ENCODE measurements at places on chromosomes 12 and 14. TPM values are rescaled to one million over a fixed set of nuclear protein-coding genes. Genes with fewer than 3 reads are reported as not detected.

GUCY2C gene
- total RNA-seq: 0.05 TPM

ENTPD5 gene
- 276 TPM for total RNA-seq

NID2 gene
- total RNA-seq: 15.4 TPM

KRT72 gene
- not detected for total RNA-seq

DNA sequence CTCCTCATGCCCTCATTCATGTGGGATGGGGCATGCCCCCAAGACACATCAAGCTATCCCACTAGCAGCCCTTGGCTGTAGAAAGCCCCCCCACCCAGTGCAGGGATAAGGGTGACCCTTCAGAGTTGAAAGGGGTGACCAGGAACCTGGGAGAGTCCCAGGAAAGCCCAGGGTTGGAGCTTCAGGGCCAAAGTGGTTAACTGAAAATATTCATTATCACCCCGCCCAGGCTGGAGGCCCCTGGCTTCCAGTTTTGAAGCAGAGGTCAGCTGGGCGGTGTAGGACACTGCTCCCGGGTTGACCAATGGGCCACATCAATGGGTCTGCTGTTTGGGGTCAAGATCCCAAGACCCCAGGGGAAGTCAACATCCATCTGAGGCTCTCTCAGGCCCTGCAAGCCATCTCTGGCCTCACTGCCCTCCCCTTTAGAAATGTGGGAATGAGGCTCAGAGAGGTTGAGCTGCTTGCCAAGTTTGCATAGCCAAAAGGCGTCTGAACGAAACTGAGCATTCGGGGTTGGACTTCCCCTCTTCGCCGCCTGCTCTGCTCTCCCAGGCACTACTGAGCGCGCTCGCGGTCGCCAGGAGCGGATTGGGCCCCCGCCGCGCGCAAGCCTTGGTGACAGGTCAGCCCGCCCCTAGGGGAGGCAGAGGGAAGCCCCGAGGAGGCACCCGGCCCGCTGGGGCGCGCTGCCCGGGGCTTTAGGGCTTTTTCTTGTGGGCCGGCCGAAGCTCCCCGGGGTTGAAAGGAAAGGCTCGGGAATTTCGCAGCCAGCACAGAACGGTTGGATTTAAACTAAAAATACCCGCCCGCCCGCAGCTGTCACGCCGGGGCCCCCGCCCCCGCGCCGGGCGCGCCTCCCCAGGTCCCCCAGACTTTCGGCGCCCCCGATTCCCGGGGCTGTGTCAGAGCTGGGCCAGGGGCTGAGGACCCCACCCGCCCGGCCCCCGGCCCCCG is 576 bp downstream of the SYNE3 start:
- DNase-seq: peak; percentile 66
- peak overlapping the region; percentile 65 for H3K27ac ChIP-seq
- peak overlapping the region; percentile 86 for H3K4me3 ChIP-seq
- H3K4me1 ChIP-seq: peaks cover 30% of the 10 kb centered on the region
- no peaks in the 10 kb centered on the region for H3K36me3 ChIP-seq
- no peaks in the 10 kb centered on the region for H3K27me3 ChIP-seq

DNA sequence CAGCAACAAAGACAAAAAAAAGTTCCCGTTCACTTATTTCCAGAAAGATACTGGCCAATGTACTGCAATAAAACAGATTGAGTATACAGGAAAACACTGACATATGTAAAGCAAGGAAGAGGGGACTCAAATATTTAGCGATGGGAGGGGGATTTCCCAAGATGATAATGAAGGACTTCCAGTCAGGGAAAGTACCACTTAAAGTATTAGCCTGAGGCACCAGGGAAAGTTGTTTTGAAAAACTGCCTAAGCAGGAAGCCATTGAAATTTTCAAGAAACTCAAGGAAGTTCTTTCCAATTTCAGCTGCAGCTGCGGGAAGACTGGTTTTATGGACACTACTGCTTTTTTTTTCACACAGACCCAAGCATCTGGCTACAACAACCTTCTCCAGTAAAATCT is 1007.4 kb upstream of the NOVA1 start:
- H3K36me3 ChIP-seq: no peaks in the 10 kb centered on the region
- H3K4me1 ChIP-seq: no peaks in the 10 kb centered on the region
- no peaks in the 10 kb centered on the region for H3K27me3 ChIP-seq
- no peak for DNase-seq

- peak overlapping the region; percentile 38 for H3K4me3 ChIP-seq
- H3K4me1 ChIP-seq: peaks cover 33% of the 10 kb centered on the region
- H3K27me3 ChIP-seq: no peaks in the 10 kb centered on the region
These were observed 80.6 kb downstream of the BTG1 start for GRCh38 chr12:92065018-92065499.

GRCh38 chr12:42338280-42338679 is 12.3 kb downstream of the PPHLN1 start:
- no peaks in the 10 kb centered on the region for H3K27me3 ChIP-seq
- no peak for DNase-seq
- H3K4me3 ChIP-seq: no peak overlapping the region
- no peak overlapping the region for H3K27ac ChIP-seq
- no peaks in the 10 kb centered on the region for H3K4me1 ChIP-seq

DNA sequence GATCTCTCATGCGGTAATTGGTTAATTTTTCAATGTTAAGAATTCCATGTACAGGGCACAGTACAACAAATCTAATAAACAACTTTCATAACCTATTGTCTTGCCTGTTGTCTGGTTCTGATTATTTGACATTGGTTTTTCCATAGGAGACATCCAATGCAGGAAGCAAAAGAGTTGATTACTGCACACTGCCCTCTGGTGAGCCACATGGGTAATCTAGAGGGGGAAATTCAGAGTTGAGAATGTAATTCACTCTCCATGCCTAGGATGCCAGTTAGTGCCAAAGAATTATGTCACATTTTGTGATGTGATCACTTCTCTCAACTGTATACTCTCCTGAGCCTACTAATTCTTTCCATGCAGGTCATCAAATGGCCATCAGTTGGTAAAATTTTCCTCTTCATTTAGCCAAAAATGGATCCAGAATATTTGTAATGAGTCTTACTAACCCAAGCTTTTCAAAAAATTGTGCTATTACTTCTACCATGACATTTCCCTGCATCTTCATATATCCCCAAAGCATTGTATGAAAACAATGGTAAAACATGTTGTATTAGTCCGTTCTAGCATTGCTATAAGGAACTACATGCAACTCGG is 17.7 kb upstream of the CCDC91 start:
- DNase-seq: no peak
- no peak overlapping the region for H3K4me3 ChIP-seq
- no peaks in the 10 kb centered on the region for H3K27me3 ChIP-seq
- no peak overlapping the region for H3K27ac ChIP-seq
- H3K36me3 ChIP-seq: no peaks in the 10 kb centered on the region

DNA sequence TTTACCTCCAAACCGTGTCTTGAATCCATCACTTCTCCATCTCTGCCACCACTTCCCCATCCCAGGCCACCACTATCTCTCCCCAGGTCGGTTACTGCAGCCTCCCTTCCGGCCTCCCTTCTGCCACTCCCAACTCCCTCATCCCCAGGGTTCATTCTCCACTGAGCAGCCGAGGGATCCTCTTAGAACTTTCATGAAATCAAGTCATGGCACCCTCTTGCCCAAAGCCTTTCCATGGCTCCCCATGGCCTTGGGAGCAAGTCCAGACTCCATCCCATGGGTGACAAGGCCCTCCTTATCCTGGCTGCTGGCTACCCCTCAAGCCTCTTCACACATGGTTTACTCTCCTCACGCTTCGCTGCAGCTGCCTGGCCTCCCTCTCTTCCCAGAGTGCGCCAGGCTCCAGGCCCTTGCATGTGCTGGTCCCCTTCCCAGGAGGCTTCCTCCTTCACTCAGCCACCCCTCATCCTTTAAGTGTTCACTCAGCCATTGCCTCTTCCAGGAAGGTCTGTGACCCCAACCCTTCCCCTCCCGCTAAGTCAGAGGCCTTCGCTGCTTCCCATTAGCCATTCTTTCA is 17.9 kb upstream of the SH2B3 start:
- H3K27me3 ChIP-seq: no peaks in the 10 kb centered on the region
- no peak for DNase-seq
- no peak overlapping the region for H3K4me3 ChIP-seq
- H3K27ac ChIP-seq: no peak overlapping the region
- no peaks in the 10 kb centered on the region for H3K36me3 ChIP-seq

GRCh38 chr12:95756362-95756761 is 34.2 kb downstream of the NTN4 start:
- H3K27ac ChIP-seq: no peak overlapping the region
- H3K4me3 ChIP-seq: no peak overlapping the region
- no peak for DNase-seq
- no peaks in the 10 kb centered on the region for H3K36me3 ChIP-seq

- no peaks in the 10 kb centered on the region for H3K27me3 ChIP-seq
- H3K4me1 ChIP-seq: no peaks in the 10 kb centered on the region
- H3K36me3 ChIP-seq: no peaks in the 10 kb centered on the region
- no peak overlapping the region for H3K4me3 ChIP-seq
These were observed 1077.0 kb downstream of the LRFN5 start for GRCh38 chr14:42683707-42684106.

DNA sequence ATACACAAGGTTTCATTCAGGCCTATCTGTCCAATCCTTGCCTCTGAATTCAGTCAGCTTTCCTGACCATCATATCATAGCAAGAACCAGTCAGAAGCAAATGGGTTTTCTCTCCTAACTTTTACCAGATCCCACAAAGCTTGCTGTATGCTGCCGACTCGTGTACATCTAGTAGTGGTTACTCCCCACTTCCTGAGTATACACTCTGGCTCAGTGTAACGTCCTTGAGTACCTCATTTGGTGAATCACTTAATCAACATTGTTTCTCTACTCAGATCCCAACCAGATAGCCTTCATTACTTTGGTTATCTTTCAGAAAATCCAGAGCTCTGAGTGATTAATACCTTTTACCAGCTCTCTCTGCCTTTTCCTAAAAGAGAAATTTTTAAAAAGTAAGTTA is 728.2 kb downstream of the GALC start:
- DNase-seq: no peak
- no peak overlapping the region for H3K27ac ChIP-seq
- no peaks in the 10 kb centered on the region for H3K36me3 ChIP-seq
- H3K27me3 ChIP-seq: no peaks in the 10 kb centered on the region
- no peak overlapping the region for H3K4me3 ChIP-seq
- no peaks in the 10 kb centered on the region for H3K4me1 ChIP-seq

DNA sequence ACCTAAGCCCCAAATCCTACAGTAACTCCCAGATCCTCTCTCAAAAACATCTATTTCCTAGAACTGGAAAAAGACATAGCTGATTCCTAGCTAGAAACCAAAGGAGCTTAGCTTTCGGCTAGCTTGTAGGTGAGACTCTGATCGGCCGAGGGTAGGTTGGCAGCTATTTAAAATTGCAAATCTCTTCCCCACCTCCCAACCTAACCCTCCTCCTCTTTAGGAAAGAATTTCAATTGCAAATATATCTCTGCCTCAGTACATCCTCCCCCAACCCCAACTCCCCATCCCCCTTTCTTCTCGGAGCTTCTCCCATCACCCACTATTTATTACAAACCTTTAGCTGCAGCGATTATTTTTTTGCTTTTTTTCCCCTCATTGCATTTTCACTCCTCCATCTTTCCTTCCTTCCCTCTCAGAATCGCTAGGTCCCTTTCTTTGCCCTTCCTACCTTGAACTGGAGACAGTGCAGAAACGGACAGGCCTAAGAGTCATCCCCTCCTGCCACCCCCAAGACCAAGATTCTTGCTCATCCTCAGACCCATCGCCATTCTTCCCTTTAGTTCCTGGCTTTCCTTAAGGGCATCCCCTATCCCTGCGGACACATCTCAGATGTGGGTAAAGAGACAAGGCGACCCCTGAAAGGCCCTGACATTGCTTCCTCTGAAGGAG is 13.4 kb downstream of the ZFHX2 start:
- H3K36me3 ChIP-seq: no peaks in the 10 kb centered on the region
- H3K27me3 ChIP-seq: no peaks in the 10 kb centered on the region
- H3K4me3 ChIP-seq: no peak overlapping the region
- H3K4me1 ChIP-seq: no peaks in the 10 kb centered on the region
- no peak overlapping the region for H3K27ac ChIP-seq
- DNase-seq: no peak

- no peaks in the 10 kb centered on the region for H3K4me1 ChIP-seq
- DNase-seq: no peak
- no peak overlapping the region for H3K4me3 ChIP-seq
- no peaks in the 10 kb centered on the region for H3K27me3 ChIP-seq
These were observed 16.9 kb downstream of the PPP1R36 start for GRCh38 chr14:64566651-64567122.

GRCh38 chr14:54936816-54937215 is 34.2 kb upstream of the GCH1 start:
- DNase-seq: no peak
- H3K27me3 ChIP-seq: no peaks in the 10 kb centered on the region
- H3K36me3 ChIP-seq: no peaks in the 10 kb centered on the region
- H3K4me1 ChIP-seq: no peaks in the 10 kb centered on the region
- no peak overlapping the region for H3K27ac ChIP-seq

GRCh38 chr12:9718968-9719367 is 13.9 kb downstream of the CLECL1 start:
- no peaks in the 10 kb centered on the region for H3K36me3 ChIP-seq
- H3K4me1 ChIP-seq: no peaks in the 10 kb centered on the region
- no peak for DNase-seq

GRCh38 chr12:111605911-111606766 is 7.0 kb upstream of the ATXN2 start:
- H3K27ac ChIP-seq: no peak overlapping the region
- no peaks in the 10 kb centered on the region for H3K36me3 ChIP-seq
- H3K4me1 ChIP-seq: no peaks in the 10 kb centered on the region
- no peaks in the 10 kb centered on the region for H3K27me3 ChIP-seq
- no peak overlapping the region for H3K4me3 ChIP-seq

DNA sequence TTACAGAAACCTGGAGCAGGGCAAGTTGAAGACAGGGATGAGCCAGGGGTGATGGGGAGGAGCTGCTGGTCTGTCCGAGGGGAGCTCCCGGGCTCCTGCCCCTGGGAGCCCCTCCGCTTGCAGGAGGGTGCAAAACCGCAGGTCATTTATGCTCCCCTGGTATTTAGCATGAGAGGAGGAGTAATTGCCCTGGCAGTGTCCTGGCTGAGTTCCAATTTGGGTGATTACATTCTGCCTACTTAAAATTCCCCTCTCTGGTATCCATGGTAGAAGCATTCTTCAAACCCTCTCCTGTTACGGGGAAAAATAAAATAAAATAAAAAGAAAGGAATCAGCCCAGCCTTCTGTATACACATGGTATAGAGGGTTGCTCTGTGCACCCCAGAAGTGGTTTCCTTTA is 61.7 kb upstream of the VRK1 start:
- peaks cover 8% of the 10 kb centered on the region for H3K27me3 ChIP-seq
- H3K4me3 ChIP-seq: no peak overlapping the region
- no peak for DNase-seq
- H3K36me3 ChIP-seq: no peaks in the 10 kb centered on the region

DNA sequence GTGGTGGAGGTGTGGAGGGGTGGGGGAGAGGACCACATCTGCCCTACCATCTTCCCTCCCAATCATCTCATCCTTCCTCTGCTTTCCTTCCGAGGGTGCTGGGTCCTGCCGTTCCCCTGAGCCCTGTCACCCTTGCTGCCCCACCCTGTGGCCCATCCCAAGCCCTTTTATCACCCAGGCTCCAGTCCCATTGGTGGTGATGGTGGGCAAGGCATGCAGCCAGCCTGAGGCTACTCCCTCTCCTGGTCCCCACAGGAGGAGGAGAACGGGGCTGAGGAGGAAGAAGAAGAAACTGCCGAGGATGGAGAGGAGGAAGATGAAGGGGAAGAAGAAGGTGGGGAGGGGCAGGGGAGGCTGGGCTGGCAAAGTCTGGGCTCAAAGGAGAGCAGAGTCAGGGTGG is 2.7 kb upstream of the LAG3 start:
- no peaks in the 10 kb centered on the region for H3K27me3 ChIP-seq
- H3K4me1 ChIP-seq: peaks cover 30% of the 10 kb centered on the region
- DNase-seq: no peak
- no peak overlapping the region for H3K4me3 ChIP-seq
